Activated T-helper 1 cell treated with anti-CD3 and anti-CD28 coated beads, Interleukin-12 subunit alpha, Interleukin-12 subunit beta, Interleukin-2, Interleukin-4 antibody, amounts not matched to agents 30 ng/mL and 10 ng/mL and 1 ng/mL, durations not matched to agents 14 hours and 24 hours and 36 hours (primary cell): ENCODE measurements at places on chromosomes 13 and 19. TPM values are rescaled to one million over a fixed set of nuclear protein-coding genes. Genes with fewer than 3 reads are reported as not detected.

DNA sequence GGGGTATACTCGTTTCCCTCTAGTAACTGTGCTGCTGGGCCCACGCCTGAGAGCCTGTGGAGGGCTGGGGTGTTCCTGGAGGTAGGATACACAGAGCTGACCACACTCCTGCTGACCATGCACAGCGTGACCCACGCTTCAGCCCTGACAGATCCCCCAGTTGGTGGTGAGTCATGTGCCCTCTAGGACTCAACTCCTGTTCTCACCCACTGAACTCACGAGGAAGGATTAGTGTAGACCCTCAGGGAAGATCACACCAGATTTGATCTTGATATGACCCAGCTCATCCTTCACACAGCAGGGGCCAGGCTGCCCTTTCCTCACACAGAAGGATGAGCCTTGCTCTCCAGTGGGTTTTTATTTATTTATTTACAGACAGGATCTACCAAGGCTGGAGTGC lies 13.3 kb upstream of the ACP7 start:
- DNase-seq: no peak

GRCh38 chr13:36418022-36418805 lies 14.1 kb upstream of the CCNA1 start:
- DNase-seq: no peak

DNA sequence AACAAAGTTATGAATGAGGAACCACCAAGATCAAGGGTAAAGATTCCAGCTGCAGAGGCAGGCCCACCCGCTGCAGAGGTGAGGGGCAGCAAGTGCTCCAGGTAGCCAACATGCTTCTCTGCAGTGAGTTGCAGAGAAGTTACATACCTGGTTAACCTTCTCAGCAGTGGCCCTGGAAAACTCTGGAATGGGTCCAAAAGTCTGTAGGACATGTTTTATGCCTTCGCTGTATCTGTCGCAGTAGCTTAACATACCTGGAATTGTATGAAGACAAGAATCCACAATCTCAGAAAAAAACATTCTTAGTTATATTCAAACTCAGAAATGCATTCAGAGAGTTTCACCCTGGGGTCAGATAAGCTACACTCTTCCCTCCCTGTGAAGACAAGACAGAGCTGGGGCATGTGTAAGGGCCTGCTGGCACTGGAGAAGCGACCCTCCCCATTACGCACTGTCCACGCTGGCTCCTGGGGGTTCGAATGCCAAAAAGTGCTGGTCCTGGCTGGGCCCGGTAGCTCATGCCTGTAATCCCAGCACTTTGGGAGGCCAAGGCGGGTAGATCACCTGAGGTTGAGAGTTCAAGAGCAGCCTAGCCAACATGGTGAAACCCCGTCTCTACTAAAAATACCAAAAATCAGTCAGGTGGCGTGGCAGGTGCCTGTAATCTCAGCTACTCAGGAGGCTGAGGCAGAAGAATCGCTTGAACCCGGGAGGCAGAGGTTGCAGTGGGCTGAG lies 121.0 kb downstream of the CRYL1 start:
- DNase-seq: no peak

- DNase-seq: no peak
Measured at GRCh38 chr13:82597747-82598146, 1284.5 kb downstream of the SLITRK1 start.

DNA sequence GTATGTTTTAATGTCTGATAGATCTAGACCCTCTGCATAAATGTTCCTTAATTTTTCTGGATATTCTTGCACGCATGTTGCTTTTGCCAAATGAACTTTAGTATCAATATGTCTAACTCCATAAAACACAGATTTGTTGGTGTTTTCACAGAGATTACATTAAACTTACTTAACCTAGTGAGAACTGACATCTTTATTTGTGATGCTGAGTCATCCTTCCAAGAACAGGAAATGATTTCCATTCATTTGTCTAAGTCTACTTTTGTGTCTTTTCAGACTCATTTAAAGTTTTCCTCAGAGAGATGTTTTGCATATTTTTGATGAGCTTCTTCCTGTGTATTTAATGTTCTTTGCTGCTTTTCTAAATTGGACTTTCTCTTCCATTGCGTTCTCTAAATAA lies 184.0 kb downstream of the SLC7A1 start:
- no peak for DNase-seq

GRCh38 chr13:94617389-94618000 lies 15.8 kb downstream of the GPR180 start:
- DNase-seq: no peak

DNA sequence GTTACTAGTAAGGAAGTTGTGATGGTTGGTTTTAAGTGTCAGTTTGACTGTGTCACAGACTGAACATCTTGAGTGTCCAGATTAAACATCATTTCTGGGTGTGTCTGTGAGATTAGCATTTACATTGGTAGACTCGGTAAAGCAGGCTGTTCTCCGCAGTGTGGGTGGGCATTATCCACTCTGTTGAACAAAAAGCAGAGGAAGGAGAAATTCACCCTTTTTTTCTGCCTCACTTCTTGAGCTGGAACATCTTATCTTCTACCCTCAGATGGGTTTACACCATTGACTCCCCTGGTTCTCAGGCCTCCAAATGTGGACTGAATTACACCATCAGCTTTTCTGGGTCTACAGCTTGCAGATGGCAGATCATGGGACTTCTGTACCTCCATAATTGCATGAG lies 63.7 kb upstream of the ZDHHC20 start:
- no peak for DNase-seq

GRCh38 chr13:109271555-109272541 lies 514.5 kb downstream of the IRS2 start:
- no peak for DNase-seq

GRCh38 chr19:6654347-6655310 lies 15.3 kb downstream of the TNFSF14 start:
- DNase-seq: peak; percentile 55

DNA sequence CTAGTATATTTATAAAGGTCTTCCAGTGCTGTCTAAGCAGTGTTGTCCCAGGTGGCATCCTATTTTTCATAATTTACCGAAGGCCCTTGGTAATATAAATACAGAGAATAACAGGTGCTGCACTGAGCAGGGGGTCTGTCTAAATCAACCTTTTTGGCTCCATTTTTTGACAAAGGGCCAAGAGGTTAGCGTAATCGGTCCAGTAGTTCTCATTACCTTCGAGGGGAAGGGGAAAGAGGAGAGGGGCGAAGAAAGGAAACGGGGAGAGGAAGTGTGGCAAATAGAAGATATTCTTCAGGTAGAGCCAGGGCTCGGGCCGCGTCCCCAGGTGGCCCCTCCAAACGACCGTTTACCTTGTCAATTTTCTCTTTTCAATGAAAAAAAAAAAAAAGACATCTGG lies 749 bp upstream of the PAN3 start:
- no peak for DNase-seq

DNA sequence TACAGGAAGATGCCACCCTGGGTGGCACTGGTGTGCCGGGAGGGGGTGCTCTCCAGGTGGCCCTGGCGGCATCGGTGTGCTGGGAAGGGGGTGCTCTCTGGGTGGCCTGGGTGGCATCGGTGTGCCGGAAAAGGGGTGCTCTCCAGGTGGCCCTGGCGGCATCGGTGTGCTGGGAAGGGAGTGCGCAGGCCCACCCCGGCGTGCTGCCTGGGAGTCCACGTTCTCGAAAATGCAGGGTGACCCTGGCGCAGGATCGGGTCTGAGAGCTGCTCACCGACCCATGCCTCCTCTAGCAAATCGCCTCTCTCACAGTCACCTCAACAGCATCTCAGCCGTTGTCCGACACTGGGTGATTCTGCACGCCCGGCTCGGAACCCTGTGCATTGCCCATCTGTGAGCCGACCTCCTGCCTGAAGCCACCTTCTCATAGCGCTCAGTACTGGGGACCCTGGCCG lies 36.4 kb downstream of the RASA3 start:
- DNase-seq: no peak

- DNase-seq: no peak
Measured at GRCh38 chr13:112648966-112649690, 40.7 kb upstream of the ATP11A start.

DNA sequence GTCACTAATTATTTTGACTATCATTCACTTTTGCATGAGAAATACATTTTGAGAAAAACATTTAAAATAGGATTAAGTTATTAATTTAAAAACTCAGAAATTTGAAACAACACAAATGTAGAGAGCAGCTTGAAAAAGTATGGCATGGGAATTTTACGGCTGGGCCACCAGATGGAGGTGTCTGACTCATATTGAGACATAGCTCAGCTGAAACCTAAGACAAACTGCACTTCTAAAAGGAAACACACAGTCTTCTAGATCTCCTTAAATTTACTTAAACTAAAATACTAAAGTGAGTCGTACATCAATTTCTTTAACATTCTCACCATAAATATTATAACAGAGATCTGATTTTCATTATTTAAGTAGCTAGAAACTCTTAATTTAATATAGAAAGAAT lies 41.9 kb upstream of the POSTN start:
- DNase-seq: no peak

DNA sequence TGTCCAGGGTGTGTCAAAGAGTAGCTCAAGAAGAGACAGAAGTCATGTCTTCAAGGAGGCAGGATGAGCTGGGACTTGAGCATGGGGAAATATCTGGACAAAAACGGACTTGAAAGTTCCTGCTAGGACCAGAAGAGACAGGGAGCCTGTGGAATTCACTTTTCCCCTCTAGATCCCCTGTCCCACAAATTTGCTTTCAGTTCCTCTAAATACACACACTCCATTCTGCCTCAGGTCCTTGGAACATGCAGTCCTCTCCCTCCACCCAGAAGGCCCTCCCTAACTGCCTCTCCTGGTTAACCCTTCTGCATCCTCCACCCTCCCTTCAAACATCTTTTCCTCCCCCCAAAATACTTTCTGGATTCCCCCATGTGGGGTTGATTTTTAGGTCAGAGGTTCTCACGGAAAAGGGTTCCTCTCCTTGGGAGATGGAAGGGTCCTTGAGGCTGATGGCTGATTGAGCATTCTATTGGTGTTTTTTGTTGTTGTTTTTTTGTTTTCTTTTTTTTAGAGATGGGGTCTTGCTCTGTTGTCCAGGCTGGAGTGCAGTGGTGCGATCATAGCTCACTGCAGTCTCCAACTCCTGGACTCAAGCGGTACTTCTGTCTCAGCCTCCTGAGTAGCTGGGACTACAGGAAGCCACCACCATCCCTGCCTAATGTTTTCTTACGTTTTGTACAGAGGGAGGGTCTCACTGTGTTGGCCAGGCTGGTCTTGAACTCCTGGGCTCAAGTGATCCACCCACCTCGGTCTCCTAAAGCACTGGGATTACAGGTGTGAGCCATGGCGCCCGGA lies 6.9 kb upstream of the RETN start:
- DNase-seq: no peak

DNA sequence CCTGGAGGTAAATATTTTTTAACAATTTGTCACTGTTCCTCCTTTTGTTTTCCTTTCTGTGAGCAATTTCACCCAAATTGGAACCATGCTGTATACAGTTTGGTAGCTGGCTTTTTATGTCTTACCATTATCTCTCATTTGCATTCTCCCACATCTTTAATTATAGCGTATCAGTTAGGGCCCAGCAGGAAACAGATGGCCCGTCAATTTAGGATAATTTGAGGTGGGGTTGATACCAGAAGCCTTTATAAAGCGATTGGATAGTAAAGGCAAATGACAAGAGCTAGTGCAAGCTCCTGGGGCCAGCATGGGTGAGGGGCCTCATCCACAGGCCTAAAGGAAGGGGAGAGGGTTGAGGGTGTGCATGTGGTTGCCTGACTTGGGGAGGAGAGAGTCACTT lies 3.8 kb upstream of the IFNL4 start:
- no peak for DNase-seq

DNA sequence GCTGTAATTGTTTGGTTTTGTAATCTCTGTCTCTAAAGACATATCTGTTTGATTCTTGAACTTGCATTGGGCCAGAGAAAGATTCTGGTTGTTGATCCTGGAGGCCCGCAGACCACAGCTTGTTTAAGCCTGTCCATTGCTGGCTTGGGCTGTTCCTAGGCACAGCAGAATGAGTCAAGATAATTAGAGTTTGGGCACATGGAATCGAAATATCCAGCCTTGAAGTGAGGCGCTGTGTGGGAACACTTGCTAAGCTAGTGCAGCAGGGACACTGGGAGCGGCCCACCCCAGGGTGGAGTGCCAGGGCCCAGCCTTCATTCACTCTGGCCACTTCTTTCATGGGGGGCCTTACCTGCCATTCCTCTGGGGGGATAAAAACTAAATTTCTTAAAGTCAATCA lies 219.7 kb downstream of the LMO7 start:
- DNase-seq: no peak

GRCh38 chr19:49216071-49216470 lies 58.5 kb downstream of the TRPM4 start:
- no peak for DNase-seq

GRCh38 chr13:80141123-80141849 lies 199.6 kb downstream of the SPRY2 start:
- no peak for DNase-seq

DNA sequence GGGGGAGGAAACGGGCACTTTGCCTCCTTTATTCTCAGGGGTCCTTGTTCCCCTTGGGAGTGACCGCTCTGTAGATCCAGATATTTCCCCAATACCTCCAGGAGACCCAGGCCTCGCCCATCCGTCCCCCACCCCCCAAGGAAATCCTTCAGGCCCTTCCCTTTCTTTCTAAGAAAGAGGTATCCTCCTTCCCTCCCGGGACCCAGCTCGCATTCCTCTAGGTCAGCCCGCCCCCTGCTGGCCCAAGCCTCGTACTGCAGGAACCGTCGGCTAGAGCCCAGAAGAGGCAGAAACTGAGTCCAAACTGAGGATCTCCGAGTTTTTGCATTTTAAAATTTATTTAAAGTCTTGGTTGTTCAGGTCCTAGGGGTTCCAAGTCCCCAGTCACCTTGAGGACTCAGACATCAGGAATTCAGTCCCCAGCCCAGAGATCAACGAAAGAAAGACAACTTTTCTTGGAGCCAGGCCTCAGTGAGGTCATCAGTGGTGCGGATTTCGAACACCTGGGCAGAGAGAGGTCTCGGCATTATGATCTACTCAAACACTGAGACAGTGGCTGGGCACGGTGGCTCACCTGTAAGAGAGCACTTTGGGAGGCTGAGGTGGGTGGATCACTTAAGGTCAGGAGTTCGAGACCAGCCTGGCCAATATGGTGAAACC lies 7.5 kb upstream of the LRFN1 start:
- peak; percentile 68 for DNase-seq

- DNase-seq: no peak
Measured at GRCh38 chr13:23610966-23611491, 40.8 kb downstream of the TNFRSF19 start.

DNA sequence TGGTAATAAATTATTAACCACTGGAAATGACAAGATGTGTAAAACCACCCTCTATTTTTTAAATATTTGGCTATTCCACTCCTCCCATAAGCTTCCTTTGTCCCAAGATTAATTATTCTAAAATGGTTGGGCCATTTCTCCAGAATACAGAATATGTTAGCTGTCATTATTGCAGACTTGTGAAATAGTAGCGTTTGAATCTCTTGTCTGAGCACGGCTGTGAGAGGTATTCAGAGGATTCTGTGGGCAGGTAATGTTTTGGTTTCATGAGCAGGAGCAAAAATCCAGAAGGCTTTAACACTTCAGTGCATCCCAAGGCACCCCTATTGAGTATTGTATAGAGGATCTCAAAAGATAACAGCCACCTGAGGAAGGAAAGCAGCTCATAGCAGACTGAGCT lies 256.0 kb downstream of the UQCRFS1 start:
- no peak for DNase-seq

- no peak for DNase-seq
Measured at GRCh38 chr13:88544836-88545235, 873.7 kb downstream of the SLITRK5 start.

ZNF763 gene
- total RNA-seq: 0.49 and 1.1 TPM in 2 replicates

CYSLTR2 gene
- 0.75 and 0.78 TPM in 2 replicates for total RNA-seq

VSTM1 gene
- total RNA-seq: not detected in 2 replicates

PSG3 gene
- not detected in 2 replicates for total RNA-seq

KLK2 gene
- not detected in 2 replicates for total RNA-seq

ADGRE2 gene
- total RNA-seq: 1.3 and 2.2 TPM in 2 replicates

IGFL1 gene
- total RNA-seq: not detected in 2 replicates

CYP2F1 gene
- total RNA-seq: not detected in 2 replicates
